Caki2 (cell line): ENCODE measurements at places on chromosomes 2 and 18. TPM values are rescaled to one million over a fixed set of nuclear protein-coding genes. Genes with fewer than 3 reads are reported as not detected.

DNA sequence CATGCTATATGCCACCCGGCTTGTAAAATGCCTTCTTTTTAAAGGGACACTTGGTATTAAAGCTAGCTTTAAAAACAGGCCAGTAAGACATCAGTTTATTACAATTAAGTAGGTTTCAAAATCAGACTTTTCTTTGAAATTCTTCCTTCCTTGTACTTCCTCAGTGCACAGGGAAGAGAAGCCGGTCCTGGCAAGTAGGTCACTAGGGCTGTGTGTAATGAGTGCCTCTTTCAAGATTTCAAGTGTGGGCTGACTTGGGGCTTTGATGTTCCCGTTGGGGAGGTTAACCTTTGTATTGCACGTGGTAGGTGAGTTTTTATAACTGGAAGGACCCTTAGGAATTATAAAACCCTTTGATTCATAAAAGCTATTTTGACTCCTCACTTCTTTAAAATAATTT is 566.4 kb upstream of the ID2 start:
- no peak for DNase-seq

Gene FOXI3
- not detected in 2 replicates for total RNA-seq

DNA sequence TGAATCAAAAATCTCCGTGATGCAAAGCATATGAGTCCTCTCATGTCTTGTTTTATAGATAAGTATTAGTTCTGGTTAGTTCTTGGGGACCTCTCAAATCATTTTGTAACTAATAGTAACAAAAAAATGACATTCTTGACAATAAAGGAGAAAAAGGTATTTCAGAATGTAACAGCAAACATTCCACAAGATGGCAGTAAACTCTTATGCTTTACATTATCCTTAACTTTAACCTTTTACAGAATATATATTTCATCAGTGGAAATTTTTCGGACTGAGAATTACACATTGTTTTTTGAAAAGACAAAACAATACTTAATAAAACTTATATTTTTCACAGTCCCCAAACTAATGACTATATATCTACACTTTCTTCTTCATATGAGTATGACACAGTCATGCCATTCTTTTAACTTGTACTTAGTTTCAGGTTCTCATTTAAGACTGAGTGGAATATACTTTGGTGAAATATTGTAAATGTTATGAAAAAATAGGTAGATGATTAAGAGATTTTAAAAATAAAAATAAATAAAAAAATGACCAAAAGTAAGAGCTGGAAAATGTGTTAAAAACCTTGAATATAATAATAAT is 142.9 kb upstream of the NXPH2 start:
- DNase-seq = peak; percentile 4

Gene GPR39
- total RNA-seq = 4.3 and 15.7 TPM in 2 replicates

DNA sequence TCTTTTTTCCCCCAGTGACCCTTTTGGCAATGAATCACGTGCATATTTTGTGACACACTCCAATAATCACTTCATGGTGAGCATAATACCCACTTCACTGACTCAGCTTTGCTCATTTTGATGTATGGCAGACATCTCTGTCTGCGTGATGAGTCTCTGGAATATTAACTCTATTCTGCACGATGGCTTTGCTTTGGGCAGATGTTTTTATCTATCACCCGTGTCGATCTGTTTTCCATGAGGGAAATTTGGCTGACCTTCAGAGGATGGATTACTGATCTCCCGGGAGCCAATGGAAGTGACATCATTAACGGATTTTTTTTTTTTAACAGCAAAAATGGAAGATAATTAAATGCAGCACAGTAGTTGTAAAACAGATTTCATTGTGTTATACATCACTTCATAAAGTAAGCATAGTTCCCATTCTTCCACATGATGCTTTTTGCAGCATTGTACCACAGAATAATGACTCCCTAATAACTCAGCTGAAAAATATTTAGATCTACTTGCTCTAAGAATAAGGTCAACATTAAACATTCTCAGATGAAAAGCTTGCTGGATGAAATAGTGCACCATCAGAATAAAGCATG is 29.8 kb downstream of the CDC42EP3 start:
- peak; percentile 20 for DNase-seq

- no peak for DNase-seq
Observed at GRCh38 chr2:74366036-74366435, 14.1 kb downstream of the DCTN1 start.

GRCh38 chr2:71071681-71072398 is 3.4 kb downstream of the NAGK start:
- no peak for DNase-seq

- DNase-seq = no peak
Observed at GRCh38 chr2:144580521-144581161, 60.7 kb upstream of the ZEB2 start.
